ENCODE measurements at places on chromosomes 6 and 20.

DNA sequence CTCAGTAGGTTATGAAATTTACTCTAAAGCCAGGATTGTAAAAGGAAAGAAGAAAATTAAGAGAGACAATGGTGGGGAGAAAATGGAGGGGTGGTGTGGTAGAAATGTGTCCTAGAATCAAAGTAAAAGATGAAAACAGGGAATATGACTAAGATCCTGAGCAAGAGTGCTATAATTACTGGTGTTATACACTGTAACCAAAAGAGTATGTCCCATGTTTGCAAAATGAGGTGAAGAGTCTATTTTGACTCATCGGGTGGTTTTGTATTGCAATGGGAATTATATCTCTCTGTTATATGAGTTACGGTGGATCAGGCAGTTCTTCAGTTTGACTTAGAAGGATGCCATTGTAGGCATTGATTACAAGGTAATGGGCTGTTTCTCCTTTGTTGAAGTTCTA lies 8.5 kb downstream of the L3MBTL3 start:
- no peak for ATAC-seq

GRCh38 chr20:63735859-63736718 lies at the start of gene LIME1:
Gene LIME1, plus strand, starts transcription at chr20:63736664. Its CDS starts 886 bp downstream, at chr20:63737550.
- ATAC-seq: peak; percentile 59

DNA sequence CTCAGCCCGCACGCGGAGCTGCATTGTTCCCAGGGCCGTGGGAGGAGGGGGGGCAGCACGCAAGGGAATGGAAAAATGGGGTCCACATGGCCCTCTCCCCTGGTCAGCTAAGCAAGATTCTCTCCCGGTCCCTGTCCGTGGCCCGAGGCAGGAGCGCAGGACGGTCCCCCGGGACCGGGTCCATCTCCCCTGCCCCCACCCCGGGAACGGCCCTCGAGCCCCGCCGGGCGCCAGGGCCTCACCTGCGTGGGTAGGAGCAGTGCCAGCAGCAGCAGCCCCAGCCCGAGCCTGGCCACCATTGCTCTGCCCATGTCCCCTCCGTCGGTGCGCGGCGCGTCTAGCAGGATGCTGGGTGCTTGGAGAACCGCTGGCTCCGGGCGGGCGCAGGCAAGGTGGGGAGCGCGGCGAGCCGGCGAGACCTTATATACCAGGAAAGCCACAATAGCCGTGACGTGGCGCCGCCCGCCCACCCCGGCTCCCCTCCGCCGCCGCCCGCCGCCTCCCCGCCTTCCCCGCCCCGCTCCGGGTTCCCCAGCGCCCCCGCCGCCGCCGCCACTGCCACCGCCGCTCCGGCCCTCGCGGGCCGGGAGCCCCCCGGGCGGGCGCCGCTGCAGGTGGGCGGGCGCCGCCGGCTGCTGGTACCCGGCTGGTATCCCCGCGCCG lies at the start of gene CD24:
TSS of gene CD24 (minus strand) at position 394 of the 663 bp plus-strand sequence. CDS start at position 311, 83 bp downstream.
- peak; percentile 80 for ATAC-seq

GRCh38 chr6:101824551-101825345 lies 431.2 kb downstream of the GRIK2 start:
- no peak for ATAC-seq

DNA sequence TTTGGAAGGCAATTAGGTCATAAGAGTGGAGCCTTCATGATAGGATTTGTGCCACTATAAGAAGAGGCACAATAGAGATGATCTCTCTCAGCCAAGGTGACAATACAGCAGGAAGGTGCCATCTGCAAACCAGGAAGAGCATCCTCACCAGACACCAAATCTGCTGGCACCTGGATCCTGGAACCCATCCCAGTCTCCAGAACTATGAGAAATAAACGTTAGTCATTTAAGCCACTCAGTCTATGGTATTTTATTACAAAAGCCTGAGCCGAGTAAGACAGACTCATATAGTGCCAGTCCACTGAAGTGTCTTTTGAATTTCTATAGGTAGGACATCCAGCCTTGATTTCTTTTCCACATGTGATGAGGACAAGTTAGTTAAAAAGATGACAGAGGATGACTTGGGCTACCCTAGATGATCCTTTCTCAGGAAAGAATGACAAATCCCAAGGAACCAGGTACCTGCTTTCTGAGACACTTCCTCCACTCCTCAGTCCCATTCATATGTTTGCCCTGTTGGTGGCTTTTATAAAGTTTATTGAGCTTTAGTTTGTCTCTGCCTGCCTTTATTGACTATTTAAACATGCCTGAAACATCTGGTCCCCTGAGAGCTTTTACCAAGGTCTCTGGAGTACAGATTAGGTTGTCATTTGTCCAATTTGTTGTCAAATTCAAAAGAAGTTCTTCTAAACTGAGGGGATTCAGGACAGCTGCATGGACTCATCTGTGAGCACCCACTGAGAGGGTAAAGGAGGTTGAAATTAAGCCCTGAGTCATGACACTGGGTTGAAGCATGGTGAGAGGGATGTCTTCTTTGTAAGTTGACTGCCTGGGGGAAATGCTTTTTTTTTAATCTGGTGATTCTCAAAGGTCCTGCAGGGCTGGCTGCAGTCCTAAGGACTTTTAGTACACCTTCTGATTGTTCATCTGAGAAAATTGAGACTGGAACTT lies 165.0 kb upstream of the PLCB4 start:
- no peak for ATAC-seq

GRCh38 chr6:134605034-134605433 lies 287.1 kb upstream of the SGK1 start:
- no peak for ATAC-seq

GRCh38 chr6:62746968-62747367 lies 460.9 kb upstream of the KHDRBS2 start:
- ATAC-seq: no peak

GRCh38 chr6:161141173-161141572 lies 132.7 kb downstream of the AGPAT4 start:
- ATAC-seq: no peak

- no peak for ATAC-seq
Observed at GRCh38 chr20:13166011-13166410, 55.1 kb upstream of the ISM1 start.

GRCh38 chr6:157893238-157893637 lies 70.2 kb downstream of the SNX9 start:
- no peak for ATAC-seq

DNA sequence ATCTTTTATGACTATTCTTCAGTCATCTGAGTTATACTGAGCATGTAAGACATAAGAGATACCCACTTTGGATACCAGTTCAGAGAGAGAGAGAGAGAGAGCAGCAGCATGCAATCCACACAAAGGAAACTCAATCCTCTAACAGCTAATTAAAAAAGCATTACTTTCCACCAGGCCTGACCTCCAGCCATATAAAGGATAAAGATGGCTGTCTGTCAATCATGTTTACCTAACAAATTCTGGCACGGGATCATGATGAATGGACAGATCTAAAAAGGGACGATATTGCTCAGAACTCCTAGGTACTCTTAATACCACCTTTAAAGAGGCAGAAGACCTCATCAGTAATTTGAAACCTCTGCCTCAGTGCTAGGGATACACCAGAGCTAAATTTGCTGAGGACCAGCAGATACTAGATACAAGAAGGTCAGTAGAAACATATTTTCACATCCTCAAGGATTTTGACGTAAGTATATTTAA lies 159.2 kb downstream of the RPS12 start:
- no peak for ATAC-seq

- no peak for ATAC-seq
Observed at GRCh38 chr20:62595491-62595890, 46.8 kb upstream of the SLCO4A1 start.

GRCh38 chr6:14217728-14218518 lies 100.4 kb downstream of the CD83 start:
- ATAC-seq: no peak

DNA sequence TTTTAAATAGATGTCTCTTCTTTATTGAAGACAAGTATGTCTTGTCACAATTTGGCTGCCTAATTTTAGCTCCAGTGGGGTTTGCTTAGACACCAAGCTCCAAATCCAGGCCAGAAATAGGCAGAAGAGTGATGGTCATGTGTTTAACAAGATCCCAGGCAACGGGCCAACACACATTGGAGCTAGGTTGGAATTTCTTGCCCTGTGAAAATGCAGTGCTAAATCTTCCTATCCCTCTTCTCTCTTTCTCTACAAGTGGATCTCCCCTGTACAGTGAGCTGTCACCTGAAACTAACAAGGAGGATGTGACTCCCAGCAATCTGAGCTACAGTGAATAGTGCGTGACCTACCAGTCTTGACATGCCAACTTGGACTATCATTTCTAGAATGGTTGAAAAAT lies 65.3 kb upstream of the VGLL2 start:
- ATAC-seq: no peak

- no peak for ATAC-seq
Observed at GRCh38 chr6:130070326-130070725, 51.9 kb downstream of the L3MBTL3 start.

GRCh38 chr6:90199900-90200299 lies 96.7 kb downstream of the BACH2 start:
- no peak for ATAC-seq

- ATAC-seq: no peak
Observed at GRCh38 chr6:35019171-35019570, 122.0 kb downstream of the TCP11 start.

DNA sequence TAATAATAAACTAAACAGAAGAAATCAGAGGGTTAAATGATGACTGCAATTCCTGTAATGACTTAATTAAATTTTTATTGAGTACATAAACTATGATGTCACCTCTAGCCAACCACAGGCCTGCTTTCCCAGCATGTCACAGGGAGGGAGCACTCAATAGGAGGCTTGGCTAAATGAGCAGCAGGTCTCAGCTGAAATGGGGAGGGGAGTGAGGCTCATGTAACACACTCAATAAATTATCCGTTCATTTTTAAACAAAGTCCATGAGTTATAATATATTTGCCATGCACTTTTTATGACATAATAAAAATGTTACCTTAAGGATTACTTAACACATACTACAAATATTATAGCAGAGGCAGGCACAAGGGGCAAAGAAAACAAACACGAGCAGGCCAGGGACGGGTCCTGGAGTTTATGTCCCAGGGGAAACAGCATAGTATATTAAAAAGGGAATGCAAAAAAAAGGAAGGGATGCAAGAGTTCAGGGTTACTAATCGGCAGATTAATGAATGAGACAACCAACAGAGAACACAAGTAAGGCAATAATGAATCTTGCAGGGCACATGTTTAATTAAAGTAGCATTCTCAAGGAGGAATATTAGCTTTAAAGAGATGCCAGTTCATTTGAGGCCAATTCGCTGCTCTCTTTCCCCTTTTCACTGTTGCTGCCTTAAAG lies 27.1 kb upstream of the FAM83C start:
- no peak for ATAC-seq

DNA sequence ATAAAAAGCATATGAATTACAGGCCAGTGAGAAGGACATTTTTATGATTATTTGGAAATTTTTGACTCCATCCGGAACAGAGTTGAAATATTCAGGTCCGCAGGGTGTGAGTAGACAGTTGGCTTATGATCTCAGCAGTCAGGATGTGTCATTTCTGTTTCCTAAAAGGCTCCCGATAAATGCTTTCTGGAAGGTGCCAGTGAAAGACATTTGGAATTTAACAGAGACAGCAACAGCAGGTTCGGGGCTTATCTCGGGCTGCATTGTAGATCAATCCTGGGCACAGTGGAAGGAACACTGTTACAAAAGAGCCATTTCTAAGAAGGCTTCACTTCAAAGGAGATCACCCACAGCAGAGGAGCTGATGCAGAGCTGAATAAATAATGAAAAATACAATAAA lies 934.4 kb downstream of the KIF16B start:
- ATAC-seq: no peak

DNA sequence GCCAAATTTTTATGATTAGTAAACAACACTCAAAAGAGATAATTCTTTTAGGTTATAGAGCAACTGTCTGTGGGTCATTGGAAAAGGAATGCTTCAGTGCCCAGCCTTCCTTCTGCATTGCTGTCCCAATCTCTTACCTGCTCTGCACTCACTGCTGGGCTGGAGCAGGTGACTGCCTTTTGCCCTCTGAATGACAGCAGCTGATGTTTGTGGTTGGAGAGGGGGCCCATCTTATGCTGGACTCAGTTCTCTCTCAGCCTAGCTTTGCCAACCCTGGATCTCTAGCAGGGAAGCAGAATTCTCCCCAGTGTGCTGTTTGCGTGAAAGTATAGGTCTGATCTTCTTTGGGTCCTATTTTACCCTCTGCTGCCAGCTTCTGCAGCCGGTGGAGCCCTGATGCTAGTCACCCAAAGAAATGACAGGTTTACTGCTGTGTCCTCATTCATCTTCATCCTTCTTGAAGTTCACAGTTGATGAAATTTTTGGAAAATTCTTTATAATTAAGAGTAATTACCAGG lies 193.5 kb downstream of the ARID1B start:
- no peak for ATAC-seq

DNA sequence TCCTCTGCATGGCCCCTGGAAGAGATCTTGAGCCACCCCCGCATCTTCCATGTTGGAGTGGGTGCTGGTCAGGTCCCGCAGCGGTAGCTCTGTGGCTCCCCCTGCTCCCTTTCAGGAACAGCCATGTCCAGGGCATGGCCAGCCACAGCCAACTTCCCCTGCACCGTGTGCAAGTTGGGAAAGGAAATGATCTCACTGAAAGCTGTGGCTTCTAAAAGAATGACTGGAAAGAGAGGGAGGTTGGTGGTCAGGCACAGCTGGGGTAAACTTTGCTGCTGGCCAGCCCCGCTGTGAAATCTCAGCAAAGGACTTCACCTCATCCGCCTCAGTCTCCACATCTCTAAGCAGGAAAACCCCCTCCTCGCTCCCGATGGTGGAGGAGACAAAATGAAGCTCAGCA lies 153.6 kb upstream of the CST7 start:
- ATAC-seq: no peak

DNA sequence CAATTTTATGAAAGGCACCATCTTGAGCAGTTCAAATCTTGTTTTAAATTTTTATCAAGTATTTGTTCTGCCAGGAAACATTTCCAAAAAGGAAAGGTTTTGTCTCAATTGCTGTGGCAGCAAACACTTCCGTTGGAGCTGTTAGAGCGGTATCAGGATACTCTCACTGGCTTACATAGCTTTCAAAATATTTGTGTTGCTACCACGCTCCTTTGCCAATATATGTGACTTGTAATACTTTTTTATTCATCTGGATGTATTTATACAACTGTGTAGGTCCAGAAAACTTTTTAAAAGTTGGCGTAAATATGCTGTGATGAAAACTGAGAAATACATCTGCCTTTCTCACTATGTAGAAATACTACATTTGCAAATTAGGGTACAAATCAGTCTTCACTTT lies 37.8 kb upstream of the NHSL1 start:
- ATAC-seq: no peak

DNA sequence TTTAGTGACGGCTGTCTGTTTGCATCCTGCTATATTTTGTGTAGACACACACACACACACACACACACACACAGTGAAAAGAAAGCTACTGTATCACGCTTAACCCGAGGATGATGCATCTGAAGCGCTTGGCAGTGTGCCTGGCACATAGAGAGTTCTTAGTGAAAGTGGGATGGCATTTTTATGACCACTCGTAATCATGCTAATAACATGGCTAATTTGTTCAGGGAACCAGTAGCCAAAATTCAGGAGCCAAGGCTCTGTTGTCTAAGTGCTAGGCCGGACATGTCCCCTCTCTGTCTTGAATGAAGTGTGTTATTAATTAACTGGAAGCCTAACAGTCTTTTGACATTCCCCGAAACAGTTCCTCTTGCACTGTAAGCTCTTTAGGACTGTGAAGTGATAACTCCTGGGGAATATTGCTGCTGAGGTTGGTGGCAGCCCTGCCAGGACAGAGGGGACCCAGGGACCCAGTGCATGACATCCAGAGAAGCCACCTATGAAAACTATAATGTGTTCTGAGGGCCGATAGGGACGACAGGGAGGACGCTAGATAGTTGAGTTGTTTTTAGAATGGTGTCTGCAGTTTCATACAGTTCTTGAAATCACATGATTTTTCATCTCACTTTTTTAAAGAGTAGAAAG lies 45.0 kb upstream of the IRF4 start:
- ATAC-seq: no peak

All from stimulated activated memory B cell treated with anti-CD40 and anti-IgM and Interleukin-4, amounts not matched to agents 10 μg/mL and 1 μg/mL and 100 μg/mL, for 72 hours (primary cell).